Lung (tissue), 17 donors: ENCODE measurements at places on chromosomes 1 and 21. TPM values are rescaled to one million over a fixed set of nuclear protein-coding genes. Genes with fewer than 3 reads are reported as not detected.

- no peak overlapping the region for H3K4me3 ChIP-seq
- no peaks in the 10 kb centered on the region for H3K4me1 ChIP-seq
- H3K27ac ChIP-seq = no peak overlapping the region
- H3K27me3 ChIP-seq = peaks cover 13% of the 10 kb centered on the region
These were observed 41.2 kb downstream of the TNR start for GRCh38 chr1:175702079-175702795.

GRCh38 chr1:76068953-76069561 is 5.5 kb upstream of the ST6GALNAC3 start:
- no peaks in the 10 kb centered on the region for H3K36me3 ChIP-seq
- no peak overlapping the region for H3K27ac ChIP-seq
- no peaks in the 10 kb centered on the region for H3K4me1 ChIP-seq
- H3K4me3 ChIP-seq = no peak overlapping the region

GRCh38 chr1:234512451-234512861 is 33.5 kb upstream of the TARBP1 start:
- no peaks in the 10 kb centered on the region for H3K27me3 ChIP-seq
- H3K4me3 ChIP-seq = no peak overlapping the region
- DNase-seq = no peak
- no peaks in the 10 kb centered on the region for H3K36me3 ChIP-seq
- H3K27ac ChIP-seq = no peak overlapping the region

The OVAAL gene
- total RNA-seq = not detected
